Effector memory CD8-positive, alpha-beta T cell (primary cell): ENCODE measurements at places on chromosomes 4 and X.

- no peaks in the 10 kb centered on the region for H3K27me3 ChIP-seq
- H3K4me3 ChIP-seq: no peak overlapping the region
- H3K4me1 ChIP-seq: no peaks in the 10 kb centered on the region
- DNase-seq: no peak
Observed at GRCh38 chr4:118740869-118741268, 55.7 kb downstream of the METTL14 start.

GRCh38 chr4:71294301-71294700 lies 44.5 kb upstream of the SLC4A4 start:
- no peak overlapping the region for H3K27ac ChIP-seq
- H3K4me1 ChIP-seq: peaks cover 2% of the 10 kb centered on the region
- no peak for DNase-seq
- no peaks in the 10 kb centered on the region for H3K27me3 ChIP-seq

DNA sequence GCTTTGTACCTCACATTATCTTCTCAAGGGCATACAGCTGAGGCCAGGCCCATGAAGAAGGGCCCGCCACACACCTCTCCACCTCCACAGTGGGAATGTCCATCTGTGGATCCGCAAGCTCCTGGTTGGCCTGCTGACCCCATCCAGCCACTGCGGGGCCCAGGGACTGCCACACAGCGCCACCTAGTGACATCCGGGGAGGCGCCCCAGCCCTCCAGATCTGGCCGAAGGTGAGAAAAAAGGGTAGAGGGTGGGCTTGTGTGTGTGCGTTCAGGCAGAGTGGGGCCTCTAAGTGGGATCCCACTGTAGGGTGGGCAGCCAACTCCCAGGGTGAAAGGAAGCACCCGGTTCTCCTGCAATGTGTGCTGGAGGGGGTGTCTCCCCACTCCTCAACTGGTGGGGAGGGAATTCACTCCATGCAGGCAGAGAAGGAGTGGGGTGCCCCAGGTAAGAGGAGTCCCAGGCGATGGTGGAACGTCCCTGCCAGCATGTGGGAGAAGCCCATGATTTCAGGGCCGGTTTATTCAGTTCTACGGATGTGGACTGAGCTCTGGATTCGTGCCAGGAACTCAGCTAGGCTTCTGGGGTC lies 117.3 kb downstream of the ENPP6 start:
- no peak overlapping the region for H3K4me3 ChIP-seq
- peaks cover 53% of the 10 kb centered on the region for H3K27me3 ChIP-seq

- H3K36me3 ChIP-seq: peaks cover 28% of the 10 kb centered on the region
- no peaks in the 10 kb centered on the region for H3K27me3 ChIP-seq
- H3K4me3 ChIP-seq: peak overlapping the region; percentile 83
- peaks cover 12% of the 10 kb centered on the region for H3K4me1 ChIP-seq
- peak; percentile 3 for DNase-seq
- peak overlapping the region; percentile 100 for H3K27ac ChIP-seq
Observed at GRCh38 chrX:80808881-80809411, 731 bp downstream of the BRWD3 start.

DNA sequence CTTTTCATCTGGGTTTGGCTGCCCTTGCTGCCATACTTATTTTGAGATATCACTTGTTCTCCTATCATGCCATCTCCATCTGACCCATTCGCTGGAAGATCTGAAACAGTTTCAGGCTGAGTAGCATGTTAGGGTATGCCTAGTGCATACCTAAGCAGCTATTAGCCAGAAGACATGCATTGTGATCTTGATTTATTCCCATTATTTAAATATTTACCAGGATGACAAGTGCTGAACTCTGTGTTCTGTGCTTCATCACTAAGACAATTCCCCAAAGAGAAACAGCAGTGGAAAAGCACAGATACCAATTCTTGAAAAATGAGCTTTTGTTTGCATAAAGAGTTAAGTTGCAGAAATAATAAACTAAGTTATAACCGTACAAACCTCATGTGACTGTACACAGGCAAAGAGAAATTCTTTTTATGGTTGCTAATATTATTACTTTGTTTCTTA lies 271.0 kb upstream of the ARSJ start:
- no peak for DNase-seq
- no peak overlapping the region for H3K27ac ChIP-seq
- no peaks in the 10 kb centered on the region for H3K4me1 ChIP-seq
- H3K27me3 ChIP-seq: peaks cover 10% of the 10 kb centered on the region

DNA sequence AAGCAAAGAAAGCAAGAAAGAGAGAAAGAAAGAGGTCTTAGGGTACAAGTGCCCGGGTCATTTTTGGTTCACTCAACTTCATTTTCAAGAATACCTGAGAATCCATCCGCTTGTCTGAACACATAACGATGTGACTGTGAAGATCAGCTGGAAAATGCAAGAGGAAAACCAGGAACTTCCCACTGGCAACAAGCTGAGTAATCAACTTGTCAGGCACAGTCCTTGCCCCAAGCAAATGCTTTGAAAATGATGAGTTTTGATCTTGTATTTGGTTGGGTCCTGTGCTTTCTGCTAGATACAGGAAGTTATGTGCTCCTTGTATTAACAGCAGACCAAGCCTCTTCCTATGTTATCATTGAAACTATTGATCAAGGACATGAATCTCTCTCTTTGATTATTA lies 239.1 kb downstream of the ASMT start:
- H3K4me3 ChIP-seq: no peak overlapping the region
- H3K4me1 ChIP-seq: no peaks in the 10 kb centered on the region
- H3K27ac ChIP-seq: no peak overlapping the region
- H3K36me3 ChIP-seq: no peaks in the 10 kb centered on the region
- no peak for DNase-seq

DNA sequence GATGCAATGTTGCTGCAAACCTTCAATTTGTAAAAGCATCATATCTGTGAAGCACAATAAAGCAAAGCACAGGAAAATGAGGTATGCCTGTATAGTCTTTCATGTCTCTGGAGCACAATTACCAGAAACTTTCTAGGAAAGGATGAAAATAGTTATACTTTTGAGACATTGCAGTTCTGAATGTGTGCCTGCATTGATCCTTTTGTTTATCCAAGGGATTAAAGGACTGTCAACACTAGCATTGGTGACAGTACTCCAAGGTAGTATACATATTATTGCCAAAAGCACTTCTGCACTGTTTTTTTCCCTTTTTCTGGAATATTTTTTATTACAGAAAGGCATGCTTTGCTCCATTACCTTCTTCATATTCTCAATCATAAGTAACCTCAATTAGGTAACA lies 476.0 kb downstream of the GABRG1 start:
- no peak overlapping the region for H3K4me3 ChIP-seq
- no peak for DNase-seq
- no peaks in the 10 kb centered on the region for H3K4me1 ChIP-seq
- H3K27me3 ChIP-seq: no peaks in the 10 kb centered on the region

GRCh38 chr4:38967260-38968095 lies 64.7 kb downstream of the TMEM156 start:
- peaks cover 18% of the 10 kb centered on the region for H3K36me3 ChIP-seq
- no peaks in the 10 kb centered on the region for H3K27me3 ChIP-seq
- H3K27ac ChIP-seq: peak overlapping the region; percentile 16
- DNase-seq: no peak
- H3K4me3 ChIP-seq: no peak overlapping the region

DNA sequence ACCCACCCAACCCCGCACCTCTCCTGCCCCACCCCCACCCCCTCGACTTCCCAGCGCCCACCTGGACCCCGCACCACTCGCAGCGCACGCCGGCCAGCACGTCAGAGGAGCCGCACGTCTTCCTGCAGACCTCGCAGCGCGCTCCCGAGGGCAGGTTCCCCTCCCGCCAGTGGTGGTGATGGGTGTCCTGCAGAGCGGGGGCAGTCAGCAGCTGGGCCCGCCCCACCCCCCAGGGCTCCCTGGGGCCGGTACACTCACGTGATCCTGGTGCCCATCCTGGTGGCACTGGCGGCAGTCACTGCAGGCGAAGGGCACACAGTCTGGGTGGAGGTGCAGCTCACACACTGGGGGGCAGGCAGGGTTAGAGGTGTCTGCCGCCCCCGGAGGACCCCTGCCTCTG lies 5.1 kb downstream of the DGKQ start:
- H3K4me1 ChIP-seq: peaks cover 23% of the 10 kb centered on the region
- no peak for DNase-seq
- no peaks in the 10 kb centered on the region for H3K27me3 ChIP-seq
- H3K4me3 ChIP-seq: no peak overlapping the region

DNA sequence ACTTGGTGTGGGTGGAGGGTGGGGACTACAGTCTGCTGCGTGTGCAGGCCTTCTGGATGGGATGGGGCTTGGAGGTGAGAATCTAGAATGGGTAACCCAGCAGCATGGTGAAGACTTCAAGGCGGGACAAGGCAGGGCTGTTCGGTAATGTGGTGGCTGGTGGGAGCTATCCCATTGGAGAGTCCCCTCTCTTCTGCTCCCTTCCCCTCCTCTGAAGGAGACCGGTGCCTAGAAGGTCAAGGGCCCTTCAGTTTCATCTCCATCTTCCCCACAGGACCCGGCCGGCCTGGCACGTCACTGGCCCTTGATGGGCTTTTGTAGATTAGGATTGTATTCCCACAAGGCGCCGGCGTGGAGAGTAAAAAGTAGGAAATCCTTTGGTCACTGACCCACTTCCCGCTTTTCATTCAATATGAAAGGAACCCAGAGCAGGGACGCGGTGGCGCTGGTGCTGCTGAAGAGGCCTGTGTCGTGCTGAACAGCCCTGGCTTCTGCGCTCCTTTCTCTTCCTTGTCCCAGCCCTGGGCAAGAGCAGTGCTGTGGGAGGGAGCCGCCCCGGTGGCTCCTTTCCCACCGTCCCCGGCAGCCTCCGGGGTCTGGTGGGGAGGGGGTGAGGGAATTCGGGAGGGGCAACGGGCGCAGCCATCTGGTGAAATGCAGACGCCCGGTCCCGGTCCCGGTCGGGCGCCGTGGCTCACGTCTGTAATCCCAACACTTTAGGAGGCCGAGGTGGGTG lies 7.3 kb upstream of the HMGB3 start:
- no peak overlapping the region for H3K27ac ChIP-seq
- peaks cover 7% of the 10 kb centered on the region for H3K36me3 ChIP-seq
- no peaks in the 10 kb centered on the region for H3K4me1 ChIP-seq
- no peak overlapping the region for H3K4me3 ChIP-seq

- no peak overlapping the region for H3K27ac ChIP-seq
- H3K4me3 ChIP-seq: no peak overlapping the region
- no peaks in the 10 kb centered on the region for H3K4me1 ChIP-seq
- H3K27me3 ChIP-seq: no peaks in the 10 kb centered on the region
Observed at GRCh38 chrX:104697294-104697693, 131.3 kb downstream of the IL1RAPL2 start.

DNA sequence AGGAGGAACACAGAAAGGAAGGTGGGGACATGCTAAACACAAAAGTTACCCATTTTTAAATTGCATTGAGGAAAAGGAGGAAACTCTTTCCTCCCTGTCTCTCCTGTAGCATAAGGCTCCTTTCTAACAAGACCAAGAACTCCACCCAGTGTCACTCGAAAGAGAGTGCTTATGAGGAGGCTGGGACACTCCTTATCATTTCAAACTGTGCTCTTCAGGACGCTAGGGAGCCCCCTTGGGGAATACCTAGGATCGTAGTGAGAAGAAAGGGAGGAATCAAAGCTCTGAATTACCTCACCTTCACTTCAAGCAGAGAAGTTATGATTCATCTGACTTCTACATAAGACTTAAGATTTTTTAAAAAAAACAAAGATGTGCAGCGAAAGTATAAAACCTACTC lies 65.5 kb downstream of the F9 start:
- H3K27ac ChIP-seq: no peak overlapping the region
- no peaks in the 10 kb centered on the region for H3K27me3 ChIP-seq

DNA sequence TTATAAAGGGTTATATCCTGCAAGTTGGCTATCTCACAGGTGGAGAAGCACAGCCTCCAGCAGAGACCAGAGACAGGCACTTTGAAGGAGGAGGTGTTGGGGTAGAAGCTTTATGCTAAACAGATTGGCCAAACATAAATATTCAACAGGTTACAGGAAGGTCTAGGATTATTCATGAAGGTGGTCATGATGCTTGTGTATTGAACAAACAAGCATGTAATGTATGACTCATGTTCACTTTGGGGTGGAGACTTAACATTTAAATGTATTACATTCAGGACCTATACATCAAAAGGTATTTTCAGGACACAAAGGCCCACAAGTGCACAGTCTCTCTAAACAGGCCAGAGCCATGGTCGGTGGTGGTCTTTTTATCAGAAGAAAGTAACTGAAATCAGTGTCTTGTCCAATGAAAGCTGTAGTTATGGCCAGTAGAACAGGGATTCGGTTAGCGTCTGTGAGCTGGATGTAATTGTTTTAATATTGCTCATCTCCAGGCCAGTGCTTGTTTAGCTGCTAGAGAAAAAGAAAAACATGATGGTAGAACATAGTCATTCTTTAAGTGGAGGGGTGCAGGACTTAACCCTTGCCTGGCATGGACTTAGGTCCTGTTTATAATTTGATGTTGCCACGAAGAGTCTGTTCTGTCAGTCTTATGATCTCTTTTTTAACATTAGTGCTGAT lies 555.2 kb upstream of the PCDH10 start:
- H3K27me3 ChIP-seq: no peaks in the 10 kb centered on the region
- DNase-seq: no peak
- no peaks in the 10 kb centered on the region for H3K4me1 ChIP-seq
- H3K4me3 ChIP-seq: no peak overlapping the region
- H3K36me3 ChIP-seq: no peaks in the 10 kb centered on the region

- H3K36me3 ChIP-seq: peaks cover 69% of the 10 kb centered on the region
- H3K4me3 ChIP-seq: no peak overlapping the region
- no peak for DNase-seq
- no peaks in the 10 kb centered on the region for H3K27me3 ChIP-seq
Observed at GRCh38 chr4:118811832-118812231, 24.1 kb downstream of the SEC24D start.

DNA sequence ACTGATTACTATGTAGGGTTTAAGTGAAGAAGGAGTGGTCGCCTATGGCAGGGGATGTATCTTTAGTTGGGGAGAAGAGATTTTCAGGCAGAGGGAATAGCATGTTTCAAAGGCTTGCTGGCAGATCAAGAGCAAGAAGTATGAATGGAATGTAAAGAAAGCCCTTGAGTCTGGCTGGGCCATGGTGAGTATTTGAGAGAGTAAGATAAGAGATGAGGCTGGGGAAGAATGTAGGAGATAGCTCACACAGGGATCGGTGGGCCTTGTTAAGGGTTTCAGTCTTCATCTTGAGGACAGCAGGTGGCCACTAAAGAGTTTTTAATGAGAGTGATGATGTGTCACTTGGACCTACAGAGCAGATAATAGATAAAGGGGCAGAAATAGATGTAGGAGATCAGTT lies 319.1 kb upstream of the RPS6KA3 start:
- no peak overlapping the region for H3K4me3 ChIP-seq
- H3K27ac ChIP-seq: no peak overlapping the region
- no peaks in the 10 kb centered on the region for H3K4me1 ChIP-seq
- no peaks in the 10 kb centered on the region for H3K27me3 ChIP-seq

- H3K27ac ChIP-seq: no peak overlapping the region
- H3K4me1 ChIP-seq: no peaks in the 10 kb centered on the region
- no peak overlapping the region for H3K4me3 ChIP-seq
- H3K27me3 ChIP-seq: no peaks in the 10 kb centered on the region
Observed at GRCh38 chrX:31449081-31449480, 377.2 kb upstream of the FTHL17 start.

DNA sequence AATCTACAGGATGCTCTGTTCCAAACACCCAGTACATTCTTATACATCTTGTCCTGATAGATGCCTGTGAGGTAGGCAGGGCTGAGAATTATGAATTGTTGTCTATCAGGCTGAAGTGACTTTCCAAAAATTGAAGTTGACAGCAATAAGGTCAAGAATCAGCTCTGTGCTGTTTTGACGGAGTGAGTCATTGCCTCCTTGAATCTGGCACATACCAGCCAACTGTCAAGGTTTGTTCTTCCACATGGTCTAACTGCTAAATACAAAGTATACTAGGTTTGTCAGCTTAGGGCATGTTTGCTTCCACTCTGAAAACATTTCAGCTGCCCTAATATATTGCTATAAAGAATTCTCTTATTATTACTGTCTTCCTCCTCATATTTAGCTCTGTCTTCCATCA lies 32.3 kb downstream of the SH3RF1 start:
- H3K27me3 ChIP-seq: peaks cover 34% of the 10 kb centered on the region
- H3K27ac ChIP-seq: no peak overlapping the region
- no peaks in the 10 kb centered on the region for H3K4me1 ChIP-seq
